ENCODE measurements at places on chromosomes 2 and 18. TPM values are rescaled to one million over a fixed set of nuclear protein-coding genes. Genes with fewer than 3 reads are reported as not detected.

- DNase-seq = peak; percentile 99
Observed at GRCh38 chr2:71746946-71747501, 293.7 kb downstream of the DYSF start.

- no peak for DNase-seq
Observed at GRCh38 chr2:178195390-178196166, 1.3 kb downstream of the OSBPL6 start.

- DNase-seq = peak; percentile 56
Observed at GRCh38 chr18:62715759-62716615, 646 bp downstream of the PHLPP1 start.

DNA sequence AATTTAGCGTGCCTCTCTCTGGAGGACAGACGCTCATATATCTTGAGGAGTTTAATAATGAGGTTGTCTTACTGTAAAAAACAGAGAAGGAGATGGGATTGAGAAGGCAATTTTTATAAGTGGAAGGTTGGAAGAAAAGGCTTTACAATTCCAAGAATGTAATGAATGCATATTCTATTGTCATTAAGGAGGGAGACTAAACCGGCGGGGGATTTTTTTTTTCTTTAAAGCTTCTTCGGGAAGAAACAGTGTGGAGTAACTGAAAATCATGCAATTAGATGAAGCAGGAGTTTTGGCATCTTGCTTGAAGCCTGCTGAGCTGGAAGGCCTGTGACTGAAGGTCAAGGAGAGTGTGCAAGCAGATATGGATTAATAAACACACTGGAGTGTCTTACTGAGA, 124.4 kb downstream of the HRH4 start:
- DNase-seq = no peak

DNA sequence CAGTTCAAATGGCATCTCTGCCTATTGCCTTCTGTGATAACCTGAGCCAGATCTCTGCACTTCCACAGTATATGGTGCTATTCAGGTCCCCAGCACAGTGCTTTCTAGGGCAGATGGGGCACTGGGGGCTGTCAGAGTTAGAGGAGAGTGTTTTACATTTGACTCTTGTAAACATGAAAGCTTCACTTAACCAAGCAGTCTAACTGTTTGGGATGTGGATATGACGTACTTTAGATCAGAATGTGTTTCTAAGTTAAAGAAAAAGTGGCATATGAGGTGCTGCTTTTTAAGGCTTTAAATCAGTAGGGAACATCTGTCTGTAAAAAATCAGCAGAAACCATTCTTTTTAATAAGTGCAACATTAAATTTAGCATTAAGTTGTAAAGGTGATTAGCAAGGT, 75.7 kb downstream of the MYO1B start:
- DNase-seq = no peak

- no peak for DNase-seq
Observed at GRCh38 chr2:62307469-62308389, 111.8 kb downstream of the B3GNT2 start.

- no peak for DNase-seq
Observed at GRCh38 chr2:11993749-11994148, 247.3 kb downstream of the LPIN1 start.

Gene DYNAP
- not detected for total RNA-seq

Gene FAM161A
- 7.2 TPM for total RNA-seq
